HT1080 (cell line): ENCODE measurements at places on chromosomes 7 and 10.

- DNase-seq, result no peak
Measured at GRCh38 chr7:129266181-129266580, 41.4 kb downstream of the AHCYL2 start.

DNA sequence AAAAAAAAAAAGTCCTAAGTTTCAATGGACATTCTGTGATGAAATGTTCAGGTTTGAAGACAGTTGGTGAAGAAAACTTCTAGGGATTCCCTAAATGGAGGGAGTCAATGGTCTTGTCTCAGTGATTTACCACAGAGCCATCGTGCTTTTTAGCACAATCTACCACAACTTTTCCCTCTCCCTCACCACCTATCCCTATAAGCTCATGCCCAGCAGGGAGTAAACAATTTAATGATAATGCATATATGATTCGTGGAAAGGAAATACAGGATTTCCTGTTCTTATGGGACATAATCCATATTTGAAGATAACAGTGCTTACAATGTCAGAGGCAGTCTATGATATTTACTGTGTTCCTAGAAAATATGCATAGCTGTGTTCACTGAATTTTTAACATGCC lies 38.4 kb upstream of the CD36 start:
- no peak for DNase-seq

- DNase-seq, result no peak
Measured at GRCh38 chr7:70577078-70577477, 554.9 kb upstream of the GALNT17 start.

DNA sequence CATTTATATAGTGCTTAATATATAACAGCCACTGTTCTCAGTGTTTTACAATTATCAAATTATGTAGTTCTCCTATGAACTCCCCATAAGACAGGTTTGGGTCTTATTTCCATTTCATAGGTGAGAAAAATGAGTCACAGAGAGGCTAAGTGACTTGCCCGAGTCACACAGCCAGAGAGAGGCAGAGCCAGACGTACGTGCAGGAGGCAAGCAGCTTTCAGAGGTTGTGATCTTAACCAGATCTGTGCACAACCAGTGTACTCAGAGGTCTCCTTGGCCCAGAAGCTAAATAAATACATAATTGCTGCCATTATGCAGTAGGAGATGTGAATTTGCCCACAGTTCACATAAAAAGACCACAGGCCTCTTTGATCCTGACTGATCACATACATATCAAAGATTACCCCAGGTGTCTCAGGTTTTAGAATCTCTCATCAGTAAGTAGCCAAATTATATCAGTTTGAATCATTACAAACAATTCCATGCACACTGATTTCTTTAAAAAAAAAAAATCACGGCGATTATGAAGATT lies 304.7 kb upstream of the AOAH start:
- DNase-seq, result no peak

GRCh38 chr7:116546054-116546453 lies 21.2 kb downstream of the CAV1 start:
- no peak for DNase-seq

- no peak for DNase-seq
Measured at GRCh38 chr7:11168650-11169170, 195.0 kb downstream of the PHF14 start.

DNA sequence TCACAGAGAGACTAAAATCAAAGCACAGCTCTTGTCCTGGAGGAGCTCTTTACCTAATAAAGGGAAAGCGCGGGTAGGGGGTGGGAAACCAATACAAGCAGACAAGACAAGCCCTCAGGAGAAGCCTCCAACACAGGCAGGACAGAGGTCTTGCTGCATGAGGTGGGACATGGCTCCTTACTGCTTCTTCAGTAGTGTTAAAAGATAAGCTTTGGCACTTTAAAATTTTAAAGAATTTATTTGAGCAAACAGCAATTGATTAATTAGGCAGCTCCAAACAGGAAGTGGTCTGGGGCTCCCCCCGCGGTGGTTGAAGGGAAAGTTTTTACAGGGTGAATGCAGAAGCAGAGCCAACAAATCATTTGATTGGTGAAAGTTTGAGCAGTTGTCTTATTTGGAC lies 50.3 kb upstream of the MACC1 start:
- no peak for DNase-seq

- no peak for DNase-seq
Measured at GRCh38 chr10:131725581-131726069, 175.2 kb upstream of the PPP2R2D start.

GRCh38 chr10:81600185-81600584 lies 274.8 kb upstream of the NRG3 start:
- peak; percentile 86 for DNase-seq

DNA sequence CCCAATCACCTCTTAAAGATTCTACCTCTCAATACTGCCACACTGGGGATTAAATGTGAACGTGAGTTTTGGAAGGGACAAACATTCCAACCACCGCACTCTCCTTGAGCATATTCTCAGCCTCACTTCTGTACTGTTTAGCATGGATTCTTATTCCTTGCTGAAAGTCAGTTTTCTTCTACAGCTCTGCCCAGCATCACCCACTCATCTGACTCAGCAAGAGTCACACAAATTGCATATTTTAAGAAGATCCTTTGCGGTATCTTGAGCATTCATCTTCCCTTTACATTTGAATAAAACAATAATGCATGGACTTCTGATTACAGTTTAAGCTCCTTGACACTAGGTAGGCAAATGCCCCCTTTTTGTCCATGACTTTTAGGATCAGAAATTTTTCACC lies 251.6 kb upstream of the MKLN1 start:
- DNase-seq, result peak; percentile 38

DNA sequence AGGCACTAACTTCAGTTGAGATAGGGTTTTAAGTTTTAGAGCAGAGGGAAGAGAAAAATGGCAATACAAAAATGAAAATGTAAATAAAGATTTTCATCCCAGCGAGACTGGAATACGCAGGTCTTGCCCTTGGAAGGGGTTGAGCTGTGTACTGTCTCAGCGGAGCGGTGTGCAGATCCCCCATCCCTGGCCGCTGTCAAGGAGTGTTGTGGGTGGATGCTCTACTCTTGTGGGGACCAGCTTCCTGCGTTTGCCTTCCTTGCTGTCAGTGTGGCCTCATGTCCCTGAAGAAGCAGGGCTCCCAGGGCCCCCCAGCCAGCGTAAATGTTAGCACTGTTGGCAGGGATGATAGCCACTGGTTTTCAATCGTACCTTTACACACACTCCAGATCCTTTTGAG lies 249.7 kb upstream of the PITRM1 start:
- no peak for DNase-seq

- peak; percentile 17 for DNase-seq
Measured at GRCh38 chr7:73351447-73352167, 23.6 kb downstream of the FKBP6 start.

DNA sequence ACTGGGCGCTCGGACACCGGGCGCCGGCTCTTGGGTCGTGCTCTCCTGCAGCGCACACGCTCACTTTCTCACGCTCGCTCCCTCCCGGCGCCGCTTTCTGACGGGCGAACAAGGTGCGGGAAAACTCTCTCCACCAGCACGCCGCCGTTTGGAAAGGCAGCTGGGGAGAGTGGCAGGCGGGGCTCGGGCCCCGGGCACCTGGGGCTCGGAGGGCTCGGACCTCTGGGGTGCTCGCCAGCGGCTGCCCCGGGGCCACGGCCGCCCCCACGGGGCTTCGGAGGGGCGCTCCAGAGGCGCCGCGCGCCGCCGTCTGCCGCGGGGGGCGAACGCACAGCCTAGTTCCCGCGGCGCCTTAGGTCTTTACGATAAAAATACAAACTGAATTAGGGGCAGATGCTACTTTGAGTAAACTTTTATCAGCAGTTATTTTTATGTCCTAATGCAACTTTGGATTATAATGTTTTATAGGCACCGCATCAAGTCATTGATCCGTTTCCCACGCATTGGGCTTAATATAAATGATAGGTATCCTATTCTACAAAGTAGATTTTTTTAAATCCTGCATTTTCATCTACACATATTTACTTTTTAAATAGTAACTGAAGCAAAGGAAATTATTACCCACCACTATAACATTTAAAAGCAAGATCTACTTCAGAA lies 535 bp upstream of the EPC1 start:
- no peak for DNase-seq

- no peak for DNase-seq
Measured at GRCh38 chr10:8156918-8157317, 102.4 kb downstream of the GATA3 start.

DNA sequence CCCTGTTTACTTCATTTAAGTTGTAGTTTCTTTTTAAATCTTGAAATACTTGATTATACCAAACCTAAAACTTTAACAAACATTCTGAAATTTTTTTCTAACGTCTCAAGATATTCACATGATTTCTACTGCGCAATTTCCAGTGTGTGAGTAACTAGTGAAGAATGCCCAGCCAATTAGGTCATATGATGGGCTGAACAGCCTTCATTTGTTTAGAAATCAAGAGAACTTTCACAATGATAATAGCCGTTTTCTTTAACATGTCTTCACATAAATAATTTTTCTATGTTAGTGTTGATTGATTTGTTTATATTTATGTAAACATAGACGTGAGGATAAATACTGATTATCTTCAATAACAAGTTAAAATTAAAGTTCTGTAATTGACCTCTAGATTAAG lies 21.8 kb downstream of the STAM start:
- DNase-seq, result peak; percentile 77

DNA sequence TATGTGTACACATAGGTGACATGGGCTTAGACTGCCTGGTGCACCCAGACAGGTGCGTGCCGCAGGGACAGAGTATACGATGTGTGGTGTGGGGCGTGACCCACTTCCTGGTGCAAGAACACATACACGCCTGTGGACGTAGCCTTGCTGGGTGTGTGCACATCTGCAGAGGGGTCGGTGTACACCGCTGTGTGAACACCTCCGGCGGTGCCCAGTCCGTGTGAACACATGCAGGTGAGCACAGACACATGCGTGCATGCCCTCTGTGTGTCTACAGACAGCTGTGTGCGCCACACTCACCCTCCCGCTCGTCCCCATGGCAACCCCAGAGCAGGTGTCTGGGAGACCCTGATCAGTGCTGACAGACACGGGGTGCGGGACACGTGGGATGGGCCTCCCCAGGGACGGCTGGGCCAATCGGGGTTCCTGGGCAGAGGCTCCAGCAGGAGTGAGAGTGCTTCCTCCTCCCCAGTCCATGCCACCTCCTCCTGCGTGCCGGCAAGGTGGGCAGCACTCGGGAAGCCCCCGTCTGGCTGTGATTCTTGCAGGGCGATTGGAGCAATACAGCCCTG lies 23.4 kb downstream of the ELFN1 start:
- no peak for DNase-seq

DNA sequence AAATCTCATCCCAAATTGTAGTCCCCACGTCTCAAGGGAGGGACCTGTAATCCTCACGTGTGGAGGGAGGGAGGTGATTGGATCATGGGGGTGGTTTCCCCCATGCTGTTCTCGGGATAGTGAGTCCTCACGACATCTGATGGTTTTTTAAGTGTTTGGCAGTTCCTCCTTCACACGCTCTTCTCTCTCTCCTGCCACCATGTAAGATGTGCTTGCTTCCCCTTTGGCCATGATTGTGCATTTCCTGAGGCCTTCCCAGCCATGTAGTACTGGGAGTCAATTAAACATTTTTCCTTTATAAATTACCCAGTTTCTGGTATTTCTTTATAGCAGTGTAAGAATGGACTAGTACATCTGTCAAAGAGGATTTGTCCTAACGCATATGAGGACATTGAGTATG lies 59.5 kb downstream of the RGS10 start:
- no peak for DNase-seq

DNA sequence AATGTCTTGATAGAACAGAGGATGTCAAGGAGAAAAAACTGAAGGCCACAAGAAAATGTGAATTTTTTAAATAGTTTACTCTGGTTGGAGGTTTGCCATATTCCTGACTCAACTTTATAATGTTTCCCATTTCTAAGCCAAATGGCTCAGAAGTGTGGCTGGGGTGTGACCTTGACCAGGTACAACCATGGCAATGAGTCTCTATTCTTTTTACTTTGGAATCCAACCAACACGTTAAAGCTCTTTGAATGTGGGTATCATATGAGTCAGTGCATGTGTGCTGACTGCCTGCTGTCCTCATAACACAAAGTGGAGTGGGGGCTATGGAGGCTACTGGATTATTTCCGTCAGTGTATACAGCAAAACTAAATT lies 33.5 kb upstream of the DLD start:
- DNase-seq, result peak; percentile 71

DNA sequence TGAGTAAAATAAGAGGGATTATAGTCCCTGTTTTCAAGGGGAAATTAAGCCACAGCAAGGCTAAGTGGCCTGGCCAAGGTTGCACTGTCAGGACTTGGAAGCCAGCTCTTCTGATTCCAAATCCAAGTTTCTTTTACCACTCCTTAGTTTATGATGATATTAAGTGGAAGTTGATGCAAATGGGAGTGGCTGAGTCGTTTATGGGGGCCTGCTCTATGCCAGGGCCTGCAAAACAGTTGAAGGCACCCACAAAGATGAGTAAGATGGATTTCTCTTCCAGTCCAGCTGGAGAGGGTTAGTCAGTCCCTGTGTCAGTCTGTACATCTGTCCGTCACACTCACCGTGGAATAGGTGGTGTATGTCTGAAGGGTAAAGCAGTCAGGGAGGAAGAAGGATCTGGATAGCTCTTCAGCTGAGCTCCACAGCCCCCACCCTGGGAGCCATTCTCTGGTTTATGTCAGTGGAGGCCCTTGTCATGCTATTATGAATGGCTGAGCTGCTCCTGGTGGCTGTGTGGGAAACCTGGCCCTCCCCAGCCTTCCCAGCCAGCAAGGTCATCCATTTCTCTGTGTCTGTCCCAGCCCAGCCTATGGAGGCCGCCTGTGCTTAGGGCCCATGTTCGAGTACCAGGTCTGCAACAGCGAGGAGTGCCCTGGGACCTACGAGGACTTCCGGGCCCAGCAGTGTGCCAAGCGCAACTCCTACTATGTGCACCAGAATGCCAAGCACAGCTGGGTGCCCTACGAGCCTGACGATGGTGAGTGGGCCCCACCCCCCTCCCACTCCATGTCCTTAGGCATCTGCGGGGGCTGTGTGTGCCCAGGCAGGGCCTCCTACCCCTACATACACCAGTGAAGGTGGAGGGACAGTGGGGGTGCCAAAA lies 44.5 kb downstream of the TBATA start:
- DNase-seq, result no peak

- no peak for DNase-seq
Measured at GRCh38 chr7:135970682-135971365, 6.3 kb downstream of the MTPN start.

DNA sequence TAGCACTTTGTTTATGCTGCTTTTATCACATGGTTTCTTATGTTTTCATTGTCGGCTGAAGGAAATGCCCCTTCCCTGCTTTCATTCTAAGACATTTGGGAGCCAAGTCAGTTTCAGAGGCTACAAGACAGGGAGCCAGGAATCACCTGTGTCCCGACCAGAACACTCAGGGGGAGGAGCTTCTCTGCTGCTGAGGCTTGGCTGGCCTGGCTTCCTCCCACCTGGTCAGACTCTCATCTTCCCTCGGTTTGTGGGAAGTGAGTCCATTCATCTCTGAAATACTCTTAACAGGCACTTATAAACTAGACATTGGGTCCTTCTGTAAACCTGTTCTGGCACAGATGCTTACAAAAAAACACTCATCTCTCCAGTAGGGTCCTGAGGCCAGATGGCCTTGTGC lies 19.6 kb upstream of the GOLGA7B start:
- no peak for DNase-seq

DNA sequence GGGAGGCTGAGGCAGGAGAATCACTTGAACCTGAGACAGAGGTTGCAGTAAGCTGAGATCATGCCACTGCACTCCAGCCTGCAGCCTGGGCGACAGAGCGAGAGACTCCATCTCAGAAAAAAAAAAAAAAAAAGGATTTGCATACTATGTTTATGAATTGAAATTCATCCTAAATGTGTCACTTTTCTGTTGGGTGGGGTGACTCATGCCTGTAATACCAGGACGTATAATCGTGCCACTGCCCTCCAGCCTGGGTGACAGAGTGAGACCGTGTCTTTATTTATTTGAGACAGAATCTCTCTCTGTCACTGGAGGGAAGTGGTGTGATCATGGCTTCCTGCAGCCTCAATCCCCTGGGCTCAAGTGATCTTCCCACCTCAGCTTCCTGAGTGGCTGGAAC lies 5.8 kb downstream of the ZNF212 start:
- peak; percentile 58 for DNase-seq
